ENCODE measurements at places on chromosomes 16 and 17.

DNA sequence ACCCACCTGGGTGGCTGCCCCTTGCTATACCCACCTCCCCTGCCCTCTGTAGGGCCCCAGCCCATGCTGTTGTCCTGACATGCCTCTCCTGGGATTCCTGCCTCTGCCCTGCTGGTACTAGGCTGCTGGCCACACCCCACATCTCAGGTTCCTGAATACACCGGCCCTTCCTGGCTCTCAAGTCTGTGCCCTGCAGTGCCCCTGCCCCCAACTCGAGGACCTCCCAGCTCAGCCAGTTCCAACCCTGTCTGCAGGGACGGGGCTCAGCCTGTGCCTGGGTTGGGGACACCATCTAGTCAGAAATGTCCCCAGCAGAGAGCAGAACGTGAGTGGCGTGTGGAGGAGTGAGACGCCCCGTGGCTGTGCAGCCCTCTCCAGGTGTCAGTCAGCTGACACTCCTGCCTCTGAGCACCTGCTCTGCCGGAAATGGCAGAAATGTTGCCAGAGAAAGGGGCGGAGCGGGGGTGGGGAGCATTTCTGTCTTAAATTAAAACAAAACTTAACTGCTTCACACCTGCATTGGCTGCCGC is 28.7 kb downstream of the ACSF3 start:
- DNase-seq, result no peak

DNA sequence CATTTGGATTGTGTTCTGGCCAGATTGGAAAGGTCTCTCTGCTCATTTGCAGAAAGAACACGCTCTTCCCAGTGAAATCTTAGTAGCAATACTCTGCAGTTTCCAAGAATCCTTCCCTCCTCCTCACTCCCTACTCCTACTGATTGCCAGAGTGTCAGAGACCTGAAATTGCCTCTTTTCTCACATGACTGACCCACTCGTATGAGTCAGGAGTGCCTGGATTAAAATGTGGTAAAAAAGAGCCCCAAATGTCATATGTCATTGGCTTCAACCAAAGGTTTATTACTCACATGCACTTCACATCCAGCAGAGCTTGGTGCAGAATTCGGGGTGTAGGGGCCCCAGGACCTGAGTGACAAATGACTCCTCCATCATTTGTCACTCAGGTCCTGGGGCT is 39.7 kb upstream of the IRX3 start:
- DNase-seq, result no peak

DNA sequence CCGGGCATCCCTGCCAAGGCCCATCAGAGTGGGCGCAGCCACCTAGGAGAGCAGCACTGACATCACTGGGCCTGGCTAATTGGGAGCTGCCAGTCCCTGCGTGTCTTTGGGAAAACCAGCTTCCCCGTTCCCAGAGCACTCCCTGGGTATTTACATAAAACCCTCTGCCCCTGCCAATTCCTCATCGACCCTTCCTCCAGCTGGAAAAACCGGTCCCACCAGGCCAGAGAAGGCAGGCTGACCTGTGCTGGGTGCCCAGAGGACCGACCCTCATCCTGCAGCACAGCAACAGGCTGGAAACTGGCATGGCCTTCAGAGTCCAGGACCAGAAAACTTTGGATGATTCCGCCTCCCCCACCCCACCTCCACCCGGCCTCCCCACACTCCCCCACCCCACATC is 8.2 kb upstream of the FOXN1 start:
- DNase-seq, result no peak

DNA sequence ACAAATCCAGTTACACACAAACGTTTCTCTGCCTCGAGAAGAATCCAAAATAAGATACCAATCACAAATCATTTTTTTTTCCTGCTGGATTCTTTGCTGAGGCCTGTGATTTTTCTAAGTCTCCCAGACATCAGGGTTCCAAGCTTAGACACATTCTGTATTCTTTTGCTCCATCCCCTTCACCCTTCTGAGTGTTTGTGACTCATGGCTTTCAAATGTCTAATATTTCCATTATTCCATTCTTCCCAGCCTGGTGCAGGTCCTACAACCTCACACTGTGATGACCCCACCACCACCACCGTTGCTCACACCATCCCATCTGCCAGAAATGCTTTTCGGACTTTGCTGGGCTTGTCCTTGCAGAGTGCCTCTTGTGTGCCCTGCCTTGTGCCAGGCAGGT is 480.1 kb downstream of the SOX9 start:
- DNase-seq, result no peak

GRCh38 chr16:53374800-53375199 is 59.5 kb upstream of the RBL2 start:
- DNase-seq, result no peak

- DNase-seq, result no peak
Measured at GRCh38 chr16:64919929-64920607, 201.8 kb downstream of the CDH11 start.

GRCh38 chr16:77599793-77600415 is 122.4 kb upstream of the NUDT7 start:
- peak; percentile 1 for DNase-seq

- DNase-seq, result no peak
Measured at GRCh38 chr17:39529455-39529854, 68.2 kb downstream of the CDK12 start.

DNA sequence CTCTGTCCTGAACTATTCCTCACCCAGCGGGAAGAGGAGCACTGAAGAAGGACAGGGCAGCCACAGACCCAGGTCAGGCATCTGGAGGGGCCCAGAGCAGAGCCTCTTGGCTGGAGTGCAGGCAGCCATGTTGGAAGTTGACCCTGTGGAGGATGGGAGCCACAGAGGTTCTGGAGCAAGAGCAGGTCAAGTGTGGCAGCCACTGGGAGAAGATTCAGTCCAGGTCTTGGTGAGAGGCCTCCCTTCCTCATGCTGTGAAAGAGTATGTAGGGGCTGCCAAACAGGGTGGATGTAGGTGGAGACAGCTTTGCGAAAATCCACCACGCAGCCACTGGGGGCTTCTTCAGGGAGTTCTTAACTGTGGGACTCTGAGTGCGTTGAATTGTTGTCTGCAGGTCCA is 590 bp upstream of the CD79B start:
- DNase-seq, result no peak

- no peak for DNase-seq
Measured at GRCh38 chr17:69853541-69854224, 221.3 kb upstream of the KCNJ16 start.

- no peak for DNase-seq
Measured at GRCh38 chr17:63476459-63476853, 405 bp upstream of the ACE start.

DNA sequence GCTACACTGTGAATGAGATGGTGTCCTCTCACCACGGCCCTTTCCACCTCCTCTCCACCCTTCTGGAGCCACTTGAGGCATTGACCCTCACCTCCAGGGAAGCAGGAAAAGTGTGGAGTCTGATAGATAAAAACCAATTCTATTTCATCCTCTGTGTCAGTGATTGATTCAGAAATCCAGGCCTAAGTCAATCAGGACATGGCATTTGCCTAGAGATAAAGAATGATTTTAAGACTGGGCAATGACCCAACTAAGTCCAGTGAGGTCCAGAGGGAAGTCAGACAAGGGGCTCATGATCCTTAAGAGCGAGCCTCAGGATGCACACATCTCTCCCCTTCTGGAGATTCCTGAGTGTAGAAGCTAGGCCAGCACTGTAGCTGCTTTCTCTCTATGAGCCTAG is 41.1 kb upstream of the TNRC6A start:
- no peak for DNase-seq

DNA sequence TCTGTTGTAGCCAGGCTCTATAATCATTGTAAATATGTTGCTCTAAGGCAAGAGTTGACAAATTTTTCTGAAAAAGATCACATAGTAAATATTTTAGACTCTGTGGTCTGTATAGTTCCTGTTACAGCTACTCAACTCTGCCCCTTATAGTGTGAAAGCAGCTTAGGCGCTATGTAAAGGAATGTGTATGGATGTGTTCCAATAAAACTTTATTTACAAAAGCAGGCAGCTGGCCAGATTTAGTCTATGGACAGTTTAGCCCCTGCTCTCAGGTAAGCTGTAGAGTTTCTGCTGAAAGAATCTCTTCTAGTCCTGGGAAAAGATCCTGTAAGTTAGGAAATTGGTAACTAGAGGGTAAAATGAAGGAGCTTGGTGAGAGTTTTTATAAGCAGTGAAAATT is 133.1 kb downstream of the SALL1 start:
- no peak for DNase-seq

DNA sequence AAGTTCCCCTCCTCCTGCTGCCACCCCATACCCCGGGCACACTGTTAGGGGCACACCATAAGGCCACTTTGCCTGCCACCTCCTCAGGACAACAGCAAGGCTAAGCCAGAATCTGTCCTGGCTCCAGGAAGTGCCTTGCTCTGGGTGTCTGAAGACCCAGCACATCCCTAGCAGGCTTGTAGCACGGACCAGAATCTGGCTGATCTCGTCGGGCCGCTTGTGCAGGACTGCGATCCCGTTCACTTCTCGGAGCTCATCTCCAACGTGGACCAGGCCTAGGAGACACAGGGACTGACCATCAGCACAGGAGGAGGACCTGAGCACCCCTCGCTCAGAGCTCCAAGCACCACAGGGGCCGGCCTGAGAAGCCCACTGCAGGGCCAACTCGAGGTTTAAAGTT is 7.4 kb downstream of the MPP3 start:
- DNase-seq, result no peak

- DNase-seq, result no peak
Measured at GRCh38 chr17:64546716-64547115, 39.9 kb downstream of the CEP95 start.

- no peak for DNase-seq
Measured at GRCh38 chr16:66004699-66005098, 361.8 kb upstream of the CDH5 start.

- DNase-seq, result peak; percentile 28
Measured at GRCh38 chr16:72241930-72242329, 70.0 kb upstream of the PMFBP1 start.

DNA sequence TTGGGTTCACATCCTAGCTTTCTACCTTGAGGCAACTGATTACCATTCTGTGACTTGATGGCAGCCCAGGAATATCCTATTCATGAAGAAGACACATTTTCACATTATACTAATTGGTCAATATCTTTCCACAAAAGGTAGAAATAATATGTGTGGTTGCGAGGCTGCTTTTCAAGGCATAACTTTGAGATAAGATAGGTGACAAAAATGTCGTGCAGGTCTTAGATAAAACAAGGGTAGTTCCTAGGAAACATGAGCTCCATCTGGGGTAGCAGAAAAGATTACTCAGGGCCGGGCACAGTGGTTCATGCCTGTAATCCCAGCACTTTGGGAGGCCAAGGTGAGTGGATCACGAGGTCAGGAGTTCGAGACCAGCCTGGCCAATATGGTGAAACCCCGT is 22.3 kb upstream of the TEKT3 start:
- no peak for DNase-seq

- DNase-seq, result peak; percentile 3
Measured at GRCh38 chr16:28326881-28327610, 34.7 kb downstream of the SBK1 start.

- no peak for DNase-seq
Measured at GRCh38 chr16:27859020-27859419, 204.5 kb downstream of the GSG1L start.

DNA sequence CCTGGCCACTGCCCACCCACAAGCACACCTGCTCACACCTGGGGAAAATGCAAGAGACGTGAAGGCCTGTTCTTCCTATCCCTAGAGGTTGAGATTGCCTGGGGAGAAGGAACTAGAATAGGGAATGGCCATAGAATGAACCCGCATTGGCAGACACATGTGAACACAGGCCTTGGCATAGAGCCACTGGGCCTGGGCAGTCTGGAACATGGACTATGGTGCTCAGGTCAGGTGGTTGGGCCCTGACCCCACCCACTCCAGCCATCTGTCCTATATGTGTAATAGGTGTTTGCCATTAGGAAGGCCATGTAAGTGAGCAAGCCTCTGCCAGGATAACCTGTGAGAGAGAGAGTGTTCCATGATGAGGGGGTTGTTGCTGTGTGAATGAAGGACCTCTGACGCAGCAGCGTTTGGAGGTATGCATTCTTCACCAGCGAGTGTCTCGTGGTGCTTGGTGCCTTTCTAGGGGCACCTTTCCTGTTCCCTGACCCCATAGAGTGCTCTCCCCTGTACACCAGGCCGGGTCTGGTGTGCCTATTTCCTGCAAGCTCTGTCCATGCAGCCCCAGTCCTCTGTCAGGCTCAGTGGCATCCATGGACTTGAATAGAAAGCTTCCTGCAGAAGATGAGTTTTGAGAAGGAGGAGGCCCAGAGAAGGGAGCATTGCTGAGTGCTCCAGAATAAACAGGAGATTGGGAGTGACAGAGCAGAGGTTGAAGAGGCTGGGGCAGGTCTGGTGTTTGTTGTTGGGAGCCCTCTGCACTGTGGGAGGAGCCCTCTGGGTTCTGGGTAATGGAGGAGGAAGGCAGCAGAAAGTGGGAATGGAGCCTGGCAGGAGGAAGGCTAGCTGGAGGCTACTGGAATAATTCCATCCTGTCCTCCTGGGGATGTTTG is 15.6 kb downstream of the CTRL start:
- DNase-seq, result no peak

DNA sequence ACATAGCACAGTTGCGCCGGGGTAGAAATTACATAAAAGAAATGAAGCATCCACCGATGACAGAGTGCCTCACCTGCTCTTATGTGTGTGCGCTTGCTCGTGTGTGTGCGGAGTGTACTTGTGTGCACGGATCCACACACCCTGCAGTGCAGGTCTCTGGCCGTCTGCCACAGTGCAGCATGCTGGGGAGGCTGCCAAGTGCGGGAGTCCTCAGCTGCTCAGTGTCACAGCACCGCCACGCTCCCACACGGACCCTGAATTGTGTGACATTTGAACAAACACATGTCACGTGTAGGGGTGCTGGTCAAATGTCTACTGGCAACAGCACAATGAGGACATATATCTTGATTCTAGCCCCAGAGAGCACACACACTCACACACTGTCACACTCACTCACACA is 243.0 kb upstream of the MYOCD start:
- no peak for DNase-seq

GRCh38 chr16:57825298-57826044 is 23.2 kb upstream of the KIFC3 start:
- no peak for DNase-seq

DNA sequence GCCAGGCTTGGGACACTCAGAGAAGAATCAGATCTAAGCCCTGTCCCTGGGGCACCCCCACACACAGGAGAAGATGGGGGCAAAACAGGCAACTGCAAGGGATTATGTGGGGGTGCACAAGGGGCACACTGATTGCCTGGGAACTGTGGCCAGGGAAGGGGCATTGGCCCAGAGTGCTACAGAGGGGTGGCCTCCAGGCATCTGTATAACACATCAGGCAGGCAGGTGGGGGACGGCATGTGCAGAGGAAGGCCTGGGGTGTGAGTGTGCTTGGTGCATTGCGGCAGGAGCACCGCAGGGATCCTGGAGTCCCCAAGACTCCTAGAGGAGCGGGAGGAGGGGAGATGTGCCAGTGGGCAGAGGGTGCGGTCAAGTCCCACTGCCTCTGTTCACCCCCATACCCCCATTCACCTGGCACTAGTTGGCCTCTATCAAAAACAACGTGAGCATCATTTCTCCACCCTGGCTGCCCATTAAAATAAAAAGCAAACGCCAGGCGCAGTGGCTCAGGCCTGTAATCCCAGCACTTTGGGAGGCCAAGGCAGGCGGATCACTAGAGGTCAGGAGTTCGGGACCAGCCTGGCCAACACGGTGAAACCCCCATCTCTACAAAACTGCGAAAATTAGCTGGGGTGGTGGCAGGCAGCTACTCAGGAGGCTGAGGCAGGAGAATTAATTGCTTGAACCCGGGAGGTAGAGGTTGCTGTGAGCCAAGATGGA is 41.5 kb downstream of the C16orf82 start:
- no peak for DNase-seq

Measured in NCI-H1694 (cell line).